ENCODE measurements at places on chromosomes 1 and 21.

- DNase-seq = no peak
These were observed 229.5 kb downstream of the TRABD2B start for GRCh38 chr1:47767741-47768100.

- no peak for DNase-seq
These were observed 82.6 kb downstream of the GPR161 start for GRCh38 chr1:168054117-168054516.

GRCh38 chr1:61655453-61655852 is 69.5 kb downstream of the TM2D1 start:
- no peak for DNase-seq

DNA sequence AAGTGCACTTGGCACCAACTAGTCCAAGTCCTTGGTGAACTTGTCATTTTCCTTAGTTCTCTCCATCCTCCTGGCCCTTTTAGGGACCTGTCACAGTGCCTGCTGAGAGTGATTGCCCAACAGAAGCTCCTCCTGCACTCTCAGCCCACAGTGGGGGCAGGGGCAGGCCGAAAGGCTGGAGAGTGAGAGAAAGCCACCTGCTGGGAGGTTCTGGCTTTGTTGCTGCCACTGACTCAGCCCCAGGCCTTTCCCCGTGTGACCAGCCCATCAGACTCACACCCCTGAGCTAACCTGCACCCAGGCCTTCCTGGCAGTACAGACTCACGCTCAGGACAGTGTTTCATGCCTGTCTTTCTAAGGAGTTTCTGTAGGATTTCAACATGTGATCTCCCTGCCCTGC is 17.1 kb upstream of the PROK1 start:
- DNase-seq = no peak

- DNase-seq = no peak
These were observed 13.7 kb downstream of the PIGP start for GRCh38 chr21:37059181-37059580.

All from T-helper 9 cell (primary cell).